Glutamatergic neuron (in vitro differentiated cells): ENCODE measurements at places on chromosomes 6 and 20. TPM values are rescaled to one million over a fixed set of nuclear protein-coding genes. Genes with fewer than 3 reads are reported as not detected.

- DNase-seq: no peak
Measured at GRCh38 chr20:53098621-53099020, 126.5 kb downstream of the TSHZ2 start.

GRCh38 chr6:38806271-38806670, 91.2 kb downstream of the DNAH8 start:
- DNase-seq: peak; percentile 31

DNA sequence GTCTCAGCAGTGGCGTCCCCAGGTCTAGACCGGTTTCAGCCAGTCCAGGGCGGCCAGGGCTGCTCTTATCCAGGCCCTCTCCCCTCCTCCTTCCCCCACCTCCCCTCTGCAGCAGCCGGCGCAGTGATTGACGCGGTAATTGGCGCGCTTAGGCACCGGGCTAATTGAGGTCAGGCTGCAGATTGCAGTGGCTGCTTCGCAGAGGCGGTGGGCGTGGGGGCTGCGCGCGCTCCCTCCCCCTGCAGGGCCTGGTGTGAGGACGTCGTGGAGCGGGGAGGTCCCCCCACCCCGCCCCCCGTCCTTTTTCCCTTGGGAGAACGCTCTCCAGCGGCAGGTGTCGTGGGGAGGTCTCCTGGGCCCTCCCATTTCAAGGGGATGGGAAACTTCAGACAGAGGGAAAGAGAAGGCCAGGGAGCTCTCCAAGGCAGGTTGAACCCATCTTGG, 70.4 kb upstream of the BLCAP start:
- peak; percentile 76 for DNase-seq

DNA sequence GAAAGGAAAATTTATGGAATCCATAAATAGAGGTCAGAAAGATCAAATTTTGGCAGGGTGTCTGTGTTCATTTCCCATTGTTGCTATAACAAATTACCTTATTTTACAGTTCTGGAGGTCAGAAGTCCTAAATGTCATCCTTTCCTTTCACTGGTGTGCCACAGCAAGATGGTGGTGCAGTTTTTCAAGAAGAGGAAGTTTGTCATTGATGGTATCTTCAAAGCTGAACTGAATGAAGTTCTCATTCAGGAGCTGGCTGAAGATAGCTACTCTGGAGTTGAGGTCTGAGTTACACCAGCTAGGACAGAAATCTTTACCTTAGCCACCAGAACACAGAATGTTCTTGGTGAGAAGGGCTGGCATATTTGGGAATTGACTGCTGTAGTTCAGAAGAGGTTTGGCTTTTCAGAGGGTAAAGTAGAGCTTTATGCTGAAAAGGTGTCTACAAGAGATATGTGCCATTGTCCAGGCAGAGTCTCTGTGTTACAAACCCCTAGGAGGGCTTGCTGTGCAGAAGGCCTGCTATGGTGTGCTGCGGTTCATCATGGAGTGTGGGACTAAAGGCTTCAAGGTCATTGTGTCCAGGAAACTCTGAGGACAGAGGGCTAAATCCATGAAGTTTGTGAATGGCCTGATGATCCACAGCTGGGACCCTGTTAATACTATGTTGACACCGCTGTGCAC, 7.2 kb upstream of the CCNC start:
- DNase-seq: no peak

DNA sequence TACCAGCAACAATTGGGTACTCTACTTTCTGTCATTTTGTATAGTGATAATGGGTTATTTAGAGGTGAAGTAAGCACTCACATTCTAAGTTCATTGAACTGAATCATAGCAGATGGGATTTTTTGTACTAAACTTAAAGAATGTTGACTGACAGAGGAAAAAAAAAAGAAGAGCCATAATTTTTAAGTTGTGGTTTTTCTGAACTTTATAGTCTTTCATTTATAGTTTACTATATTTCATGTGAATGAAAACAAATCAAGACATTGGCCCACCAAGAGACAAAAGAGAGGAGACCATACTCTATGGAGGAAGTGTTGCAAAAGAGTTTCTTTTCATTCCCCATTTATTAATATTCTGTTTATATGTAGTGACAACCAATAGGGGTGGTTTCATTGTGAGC, 685.7 kb downstream of the BCKDHB start:
- no peak for DNase-seq

GRCh38 chr20:6575912-6576401, 191.5 kb upstream of the BMP2 start:
- DNase-seq: no peak

- no peak for DNase-seq
Measured at GRCh38 chr6:155171109-155171746, 92.6 kb upstream of the CLDN20 start.

- DNase-seq: no peak
Measured at GRCh38 chr6:15712797-15713196, 50.0 kb upstream of the DTNBP1 start.

DNA sequence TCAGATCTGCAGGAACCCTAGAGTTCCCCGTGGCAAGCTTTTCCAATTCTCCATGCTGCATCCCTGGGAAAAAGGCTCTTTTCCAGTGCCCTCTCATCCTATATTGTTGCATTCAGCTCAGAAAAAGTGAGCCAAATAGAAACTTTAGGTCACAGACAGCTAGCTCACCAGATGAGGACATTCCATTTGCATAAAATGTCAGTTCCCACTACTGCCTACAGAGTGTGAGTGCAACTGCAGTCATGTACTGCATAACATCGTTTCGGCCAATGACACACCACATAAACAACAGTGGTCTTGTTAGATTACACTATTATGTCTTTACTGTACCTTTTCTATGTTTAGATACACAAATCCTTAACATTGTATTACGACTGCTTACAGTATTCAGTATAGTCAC, 8.6 kb downstream of the HS3ST5 start:
- no peak for DNase-seq

Gene ATP6V1G2
- 95.6 TPM for total RNA-seq

Gene HFE
- not detected for total RNA-seq

Gene MROH8
- 2.6 TPM for total RNA-seq

GRCh38 chr6:1613688-1614447, 4.2 kb downstream of the FOXC1 start:
- DNase-seq: peak; percentile 63

DNA sequence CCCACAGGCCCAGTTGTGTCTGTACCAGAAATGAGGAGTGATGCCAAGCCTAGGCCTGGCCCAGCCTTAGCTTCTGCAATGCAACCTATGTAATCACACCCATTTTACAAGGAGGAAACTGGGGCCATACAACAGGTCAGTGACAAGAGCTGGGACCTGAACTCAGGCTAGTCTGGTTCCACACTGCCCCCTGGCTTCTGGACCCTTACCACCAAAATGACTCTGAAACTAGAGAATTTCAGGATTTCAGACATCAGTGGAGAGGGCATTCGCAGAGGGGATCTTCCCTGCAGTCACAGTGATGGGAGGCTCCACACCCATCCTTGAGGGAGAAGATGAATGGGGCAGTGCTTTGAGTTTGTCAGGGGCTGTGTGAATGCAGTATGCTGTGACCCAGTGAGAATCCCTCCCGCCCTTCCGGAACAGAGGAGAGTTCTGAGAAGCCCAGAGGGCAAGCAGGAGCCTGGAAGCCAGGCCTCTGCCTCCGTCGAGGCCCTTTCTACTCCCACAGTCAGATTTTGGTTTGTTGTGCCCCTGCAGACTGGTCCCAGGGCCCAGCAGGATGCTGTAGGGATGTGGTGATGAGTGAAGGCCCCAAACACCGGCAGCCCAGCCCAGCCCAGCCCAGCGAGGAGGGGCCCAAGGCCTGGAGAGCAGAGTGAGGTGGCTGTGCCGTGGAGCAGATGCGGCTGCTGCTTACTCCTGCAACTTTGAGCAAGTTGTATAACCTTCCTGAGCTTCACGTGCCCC, 48.1 kb upstream of the MYL9 start:
- DNase-seq: peak; percentile 47

Gene DDX43
- total RNA-seq: not detected
